ENCODE measurements at places on chromosomes 6 and 20.

- no peak for DNase-seq
Measured at GRCh38 chr20:31764641-31765305, 25.7 kb downstream of the TPX2 start.

DNA sequence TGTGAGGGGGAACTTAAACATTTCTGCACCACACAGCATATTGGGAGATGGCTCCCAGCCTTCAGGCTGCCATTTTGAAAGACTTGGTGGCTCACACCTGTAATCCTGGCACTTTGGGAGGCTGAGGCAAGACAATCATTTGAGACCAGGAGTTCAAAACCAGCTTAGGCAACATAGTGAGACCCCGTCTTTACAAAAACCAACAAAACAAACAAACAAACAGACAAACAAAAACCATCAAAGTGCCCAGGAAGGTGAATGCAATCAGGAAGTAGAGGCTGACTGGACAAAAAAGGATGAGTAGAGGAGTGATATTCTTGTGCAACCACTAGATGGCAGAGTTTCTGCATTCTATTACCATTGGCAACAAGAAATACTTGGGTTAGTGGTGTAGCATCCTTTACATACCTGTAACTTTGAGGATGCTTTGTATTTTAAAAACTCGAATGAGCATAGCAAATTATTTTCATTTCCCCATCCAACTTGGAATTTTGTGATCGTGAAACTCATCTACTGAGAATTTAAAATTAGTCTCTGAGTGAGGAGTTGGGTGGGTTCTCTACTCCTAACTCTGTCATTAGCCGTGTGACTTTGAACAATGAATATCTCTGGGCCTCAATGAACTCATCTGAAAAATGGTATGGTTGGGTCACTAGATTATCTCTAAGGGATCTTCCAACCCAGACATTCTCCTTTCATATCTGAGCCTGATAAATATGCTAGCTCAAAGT, 84.4 kb downstream of the CRYBG1 start:
- no peak for DNase-seq

- DNase-seq = no peak
Measured at GRCh38 chr6:61044011-61044410, 1242.0 kb downstream of the KHDRBS2 start.

GRCh38 chr20:33443006-33443511, 504 bp downstream of the SNTA1 start:
- DNase-seq = peak; percentile 48

- no peak for DNase-seq
Measured at GRCh38 chr20:60694763-60695162, 557.3 kb upstream of the CDH4 start.

DNA sequence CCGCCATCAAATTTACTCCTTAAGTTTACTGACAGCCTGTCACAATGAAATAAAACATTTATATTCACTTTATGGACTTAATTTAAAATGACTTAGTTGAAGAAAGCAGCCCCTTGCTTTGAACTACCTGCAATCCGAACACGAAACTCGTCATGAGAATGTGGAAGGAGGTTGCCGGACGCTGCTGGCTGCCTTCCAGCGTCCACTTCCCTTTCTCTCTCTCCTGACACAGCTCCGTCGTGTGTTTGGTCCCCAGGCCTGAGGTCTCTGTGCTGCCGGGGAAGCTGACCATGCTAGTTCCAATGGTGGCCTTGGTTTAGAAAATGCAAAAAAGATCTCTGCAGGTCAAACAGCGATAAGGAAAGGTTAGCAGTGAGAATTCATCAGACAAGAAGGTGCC, 519.7 kb downstream of the CDH26 start:
- DNase-seq = no peak

- no peak for DNase-seq
Measured at GRCh38 chr20:37915434-37915787, 12.5 kb downstream of the VSTM2L start.

GRCh38 chr6:104682722-104683643, 176.7 kb downstream of the HACE1 start:
- DNase-seq = no peak
